ENCODE measurements at places on chromosomes 2 and 18.

- DNase-seq: no peak
Measured at GRCh38 chr2:239769554-239770245, 255.4 kb downstream of the NDUFA10 start.

- DNase-seq: no peak
Measured at GRCh38 chr18:12659904-12660605, 2.1 kb upstream of the SPIRE1 start.

- DNase-seq: no peak
Measured at GRCh38 chr2:159941729-159942128, 120.7 kb downstream of the PLA2R1 start.

DNA sequence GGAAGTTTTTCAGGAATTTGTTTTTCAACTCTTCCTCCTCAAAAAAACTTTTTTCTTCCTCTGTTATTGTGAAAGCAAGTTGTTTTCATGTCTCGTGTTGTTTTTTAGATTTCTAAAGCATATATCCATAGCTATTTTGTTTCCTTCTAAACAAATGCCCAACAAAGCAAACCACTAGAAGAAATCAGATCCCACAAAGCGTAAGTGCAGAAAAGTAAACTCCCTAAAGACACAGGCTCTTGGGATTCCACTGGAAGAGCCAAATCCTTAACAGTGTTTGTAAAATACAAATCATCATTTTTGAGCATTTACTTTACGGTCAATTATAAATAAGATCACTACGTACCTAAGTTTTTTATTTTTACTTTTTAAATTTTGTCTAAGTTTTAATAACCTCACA lies 21.7 kb upstream of the RIF1 start:
- DNase-seq: no peak

DNA sequence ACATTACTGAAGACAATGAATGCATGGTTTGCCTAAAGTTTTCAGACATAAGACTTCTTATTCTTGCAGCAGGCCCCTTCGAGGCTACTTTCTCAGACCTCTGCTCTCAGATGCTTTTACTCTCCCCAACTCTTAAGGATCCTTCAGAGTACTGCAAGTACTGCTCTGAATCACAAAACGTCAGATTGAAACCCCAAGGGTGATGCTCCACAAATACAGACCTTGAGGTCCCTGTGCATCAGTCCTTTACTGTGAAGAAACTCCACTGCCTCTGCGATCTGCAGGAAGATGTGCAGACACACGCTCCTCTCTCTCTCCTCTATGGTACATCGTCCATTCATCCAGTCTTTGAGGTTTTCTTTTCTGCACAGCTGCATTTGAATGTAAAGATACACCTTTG lies 52.8 kb downstream of the EIF2AK3 start:
- no peak for DNase-seq

- no peak for DNase-seq
Measured at GRCh38 chr2:185472574-185472973, 266.0 kb upstream of the FSIP2 start.

GRCh38 chr2:240775905-240776304 lies 44.1 kb downstream of the KIF1A start:
- DNase-seq: no peak

DNA sequence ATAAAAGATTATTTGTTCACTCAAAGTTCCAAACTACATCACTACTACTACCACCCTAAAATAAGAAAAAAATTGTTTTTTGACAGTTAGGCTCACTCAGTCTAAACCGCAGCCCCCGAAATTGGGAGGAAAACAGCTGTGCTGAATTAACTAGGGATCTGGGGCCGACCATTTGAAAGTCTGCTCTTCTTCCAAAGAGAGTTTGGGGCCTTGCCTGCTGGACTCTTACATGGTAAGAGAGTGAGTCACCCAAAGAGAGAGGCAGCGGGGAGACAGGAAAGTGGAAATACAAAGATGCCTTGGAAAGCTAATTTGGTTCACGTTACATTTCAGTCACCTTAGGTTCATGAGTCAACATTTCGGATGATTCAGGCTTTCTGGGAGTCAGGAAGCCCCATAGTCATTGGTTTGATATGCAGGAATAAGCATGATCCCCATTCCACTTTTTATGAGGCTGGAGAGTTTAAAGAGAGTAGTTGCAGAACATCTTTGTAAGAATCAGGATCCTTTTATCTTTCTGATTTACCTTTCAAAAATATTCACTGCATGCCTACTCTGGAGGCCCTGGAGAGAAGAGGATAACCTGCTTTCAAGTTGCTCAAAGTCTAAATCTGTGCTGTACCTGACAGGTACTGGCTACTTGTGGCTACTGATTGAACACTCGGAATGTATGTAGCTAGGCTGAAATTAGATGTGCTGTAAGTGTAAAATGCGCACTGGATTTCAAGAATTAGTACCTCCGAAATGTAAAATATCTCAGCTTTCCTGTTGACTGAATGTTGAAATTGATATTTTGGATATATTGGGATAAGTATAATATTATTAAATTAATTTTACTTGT lies 995 bp upstream of the RTN4 start:
- peak; percentile 8 for DNase-seq

DNA sequence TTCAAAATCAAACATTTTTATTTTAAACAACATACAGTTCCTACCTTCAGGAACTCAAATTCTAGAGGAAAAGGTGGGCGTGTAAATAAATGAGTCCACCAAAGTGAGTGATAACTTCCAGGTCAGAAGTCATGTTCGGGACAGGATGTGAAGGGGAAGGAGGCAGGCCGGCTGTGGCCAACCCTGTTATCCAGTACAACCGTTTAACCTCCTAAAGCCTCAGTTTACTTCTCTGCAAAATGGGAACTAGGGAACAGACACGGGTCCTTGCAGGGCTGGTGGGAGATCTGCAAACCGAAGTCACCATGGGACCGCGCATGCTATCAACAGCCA lies 373 bp downstream of the EIPR1 start:
- no peak for DNase-seq

- DNase-seq: no peak
Measured at GRCh38 chr2:42823744-42824453, 31.5 kb upstream of the HAAO start.
